HS-5 (cell line): ENCODE measurements at places on chromosomes 16 and 17.

DNA sequence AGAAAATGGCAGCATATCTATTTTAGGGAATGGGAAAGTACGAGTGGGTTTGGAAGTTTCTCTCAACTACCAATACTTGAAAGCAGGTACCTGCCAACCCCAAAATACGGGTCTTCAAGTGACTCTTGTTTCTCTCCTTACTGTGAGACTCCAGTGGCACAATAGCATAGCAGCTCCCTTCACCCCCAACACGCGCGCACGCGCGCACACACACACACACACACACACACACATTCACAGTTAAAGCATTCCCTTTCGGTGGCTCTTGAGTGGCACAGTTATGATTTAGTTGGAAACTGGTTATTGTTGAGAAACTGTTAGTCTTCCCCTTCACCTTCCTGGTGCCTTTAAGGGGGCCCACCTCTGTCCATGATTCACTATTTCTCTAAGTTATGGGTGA, 30.0 kb upstream of the CCL2 start:
- DNase-seq = no peak

DNA sequence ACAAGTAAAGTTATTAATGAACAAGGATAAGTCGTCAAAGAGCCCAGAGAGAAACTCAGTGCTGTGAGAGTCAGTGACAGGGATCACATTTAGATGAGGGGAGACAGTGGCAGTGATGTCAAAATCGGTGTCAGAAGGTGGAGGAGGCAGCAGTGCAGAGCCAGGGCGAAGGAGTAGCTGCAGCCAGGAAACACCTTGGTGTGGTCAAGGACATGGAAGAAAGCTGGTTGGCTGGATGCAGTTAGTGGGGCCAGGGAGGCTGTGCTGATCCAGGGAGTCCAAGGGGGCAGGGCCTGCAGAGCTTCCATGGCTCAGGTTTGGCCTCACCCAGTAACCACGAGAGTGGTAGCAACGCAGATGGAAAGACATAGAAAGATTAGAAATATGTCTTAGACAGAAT, 50.7 kb upstream of the ADORA2B start:
- no peak for DNase-seq

- no peak for DNase-seq
Observed at GRCh38 chr17:2390199-2390836, 10.5 kb downstream of the MNT start.

GRCh38 chr16:17324451-17324850, 146.3 kb downstream of the XYLT1 start:
- DNase-seq = no peak

GRCh38 chr17:39955726-39956225, 7.0 kb upstream of the GSDMA start:
- no peak for DNase-seq

DNA sequence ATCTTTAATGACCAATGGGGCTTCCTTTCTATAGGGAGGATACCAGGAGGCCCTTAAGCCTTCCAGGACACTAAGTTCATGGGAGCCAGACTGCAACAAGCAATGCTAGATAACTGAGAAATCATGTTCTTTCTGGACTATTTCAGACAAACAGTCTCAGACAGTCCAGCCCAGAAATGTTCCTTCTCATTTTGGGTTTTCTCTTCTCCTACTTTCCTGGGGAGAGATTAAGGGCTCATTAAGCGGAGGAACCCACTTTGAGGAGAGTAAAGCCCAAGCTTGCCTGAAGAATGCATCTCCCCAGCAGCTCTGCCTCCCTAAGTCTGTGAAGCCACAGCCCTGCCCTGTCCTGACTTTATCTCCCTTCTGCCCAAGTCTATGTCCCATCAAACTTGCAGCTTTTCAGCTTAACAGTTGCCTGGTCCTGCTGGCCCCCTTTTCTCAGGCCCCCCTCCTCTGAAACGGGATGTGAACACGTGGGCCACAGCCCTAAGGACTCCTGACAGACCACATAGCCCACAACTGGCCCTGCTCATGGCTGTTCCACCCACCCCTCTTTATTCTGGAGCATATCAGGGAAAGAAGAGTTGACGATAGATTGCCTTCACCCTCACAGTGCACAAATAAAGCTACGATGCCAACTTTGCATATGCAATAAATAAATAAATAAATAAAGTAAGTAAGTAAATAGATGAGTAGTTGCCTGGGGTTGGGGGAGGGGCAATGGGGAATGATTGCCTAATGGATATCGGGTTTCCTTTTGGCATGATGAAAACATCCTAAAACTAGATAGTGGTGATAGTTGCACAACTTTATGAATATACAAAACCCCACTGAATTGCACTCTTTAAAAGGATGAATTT, 111.0 kb downstream of the N4BP1 start:
- no peak for DNase-seq

DNA sequence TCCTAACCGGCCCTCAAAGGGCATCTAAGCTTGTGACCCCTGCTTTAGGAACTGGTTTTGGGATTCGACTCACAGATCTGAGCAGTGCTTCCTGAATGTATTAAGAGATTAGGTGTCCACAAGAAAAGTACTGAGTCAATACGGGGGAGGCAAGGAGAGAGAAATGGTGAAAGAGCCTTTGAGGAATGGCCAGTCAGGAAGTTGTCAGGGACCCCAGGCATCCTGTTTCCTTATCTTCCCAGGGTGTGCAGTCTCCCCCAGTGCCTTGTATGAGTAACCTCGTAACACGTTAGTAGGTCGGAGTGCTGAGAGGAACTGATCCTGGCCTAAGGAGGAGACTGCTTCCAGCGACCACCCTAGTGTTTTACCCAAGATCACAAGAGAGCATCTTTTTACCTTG, 16.4 kb upstream of the TMED6 start:
- DNase-seq = no peak

GRCh38 chr16:7382521-7382920, 49.9 kb downstream of the RBFOX1 start:
- no peak for DNase-seq

- DNase-seq = no peak
Observed at GRCh38 chr16:82509691-82510430, 116.9 kb upstream of the CDH13 start.

GRCh38 chr17:59533694-59534093, 31.7 kb upstream of the DHX40 start:
- no peak for DNase-seq

- no peak for DNase-seq
Observed at GRCh38 chr16:88424587-88425235, 28.4 kb upstream of the ZFPM1 start.

DNA sequence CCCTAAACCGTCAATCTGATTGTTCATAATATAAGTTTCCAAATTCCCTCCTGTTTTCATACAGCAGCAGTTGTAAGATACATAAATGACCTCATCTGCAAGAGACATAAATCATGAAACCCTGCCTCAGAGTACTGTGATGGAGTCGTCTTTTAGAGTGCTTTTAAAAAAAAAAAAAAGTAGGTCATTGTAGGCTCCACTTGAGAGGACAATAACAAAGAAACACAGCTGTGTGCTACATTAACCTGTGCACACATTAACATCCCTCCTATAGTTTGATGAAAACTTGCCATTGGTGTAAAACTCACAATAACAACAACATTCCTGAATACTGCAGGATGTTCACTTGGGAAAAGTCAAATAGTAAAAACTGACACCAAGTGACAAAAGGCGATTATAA, 56.5 kb downstream of the XPO6 start:
- no peak for DNase-seq

GRCh38 chr16:26316683-26317464, 625.1 kb downstream of the HS3ST4 start:
- no peak for DNase-seq

- DNase-seq = peak; percentile 96
Observed at GRCh38 chr17:15651583-15652110, 32.1 kb upstream of the FBXW10B start.

DNA sequence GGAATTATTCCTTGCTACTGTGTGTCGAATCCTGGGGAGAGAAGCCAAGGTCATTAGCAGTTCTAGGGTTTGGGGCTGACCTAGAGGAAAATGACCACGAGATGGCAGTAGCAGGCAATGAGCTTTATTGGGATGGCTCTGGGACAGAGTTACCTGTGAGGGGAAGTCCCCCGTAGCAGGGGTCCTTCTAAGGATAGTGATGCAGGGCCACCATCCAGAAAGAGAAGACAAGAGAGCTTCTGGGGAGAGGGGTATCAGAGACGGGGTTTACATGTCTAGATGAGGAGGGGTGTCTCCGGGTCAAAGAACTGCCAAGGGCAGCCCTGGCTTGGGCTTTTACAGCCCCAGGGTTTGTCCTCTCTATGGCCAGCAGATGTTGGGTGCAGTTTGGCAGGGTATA, 6.4 kb upstream of the GGT6 start:
- DNase-seq = peak; percentile 15

- DNase-seq = no peak
Observed at GRCh38 chr17:18960803-18961511, 9.0 kb downstream of the SLC5A10 start.

DNA sequence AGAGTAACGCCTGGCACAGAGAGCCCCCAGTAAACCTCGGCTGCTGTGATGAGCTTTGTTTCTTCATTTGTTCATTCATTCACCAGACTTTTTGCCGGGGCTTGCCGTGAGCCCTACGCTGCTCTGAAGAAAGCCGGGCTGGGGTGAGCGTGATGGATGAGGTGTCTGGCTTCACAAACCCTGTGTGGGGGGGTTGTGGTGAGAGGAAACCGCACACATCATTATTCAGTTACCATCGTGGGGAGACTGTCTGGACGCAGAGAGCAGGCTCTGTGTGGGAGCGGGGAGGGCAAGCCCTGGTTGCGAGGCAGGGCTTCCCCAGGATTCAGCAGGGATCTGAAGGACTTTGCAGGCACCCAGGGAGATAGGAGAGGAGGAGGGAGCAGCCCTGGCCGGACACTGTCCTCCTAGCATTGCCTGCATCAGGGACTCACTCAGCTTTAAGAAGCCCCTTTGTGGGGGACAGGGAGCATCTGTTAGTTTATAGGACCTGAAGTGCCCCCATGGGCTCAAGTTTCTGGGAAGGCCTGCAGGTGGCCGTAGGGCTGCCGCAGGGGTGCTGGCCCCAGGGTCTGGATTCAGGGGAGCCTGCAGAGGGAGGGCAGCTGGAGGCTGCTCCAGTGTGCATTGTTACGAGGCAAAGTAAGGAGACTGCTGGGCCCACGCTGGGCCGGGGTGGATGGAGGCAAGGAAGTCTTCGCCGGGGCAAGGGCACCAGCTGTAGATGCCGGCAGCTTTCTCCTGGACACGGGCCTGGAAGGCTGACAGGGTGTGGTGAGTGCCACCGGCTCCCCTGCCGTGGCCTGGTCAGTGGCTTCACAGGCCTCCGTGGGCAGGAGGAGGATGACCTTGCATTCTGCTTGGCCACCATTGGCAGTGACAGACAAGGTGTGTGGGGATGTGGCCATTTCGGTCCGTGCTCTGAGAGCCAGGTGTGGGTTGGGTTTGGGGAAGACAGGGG, 334.5 kb downstream of the SEC14L1 start:
- no peak for DNase-seq

GRCh38 chr17:63196772-63197335, 230.8 kb downstream of the TANC2 start:
- DNase-seq = no peak

DNA sequence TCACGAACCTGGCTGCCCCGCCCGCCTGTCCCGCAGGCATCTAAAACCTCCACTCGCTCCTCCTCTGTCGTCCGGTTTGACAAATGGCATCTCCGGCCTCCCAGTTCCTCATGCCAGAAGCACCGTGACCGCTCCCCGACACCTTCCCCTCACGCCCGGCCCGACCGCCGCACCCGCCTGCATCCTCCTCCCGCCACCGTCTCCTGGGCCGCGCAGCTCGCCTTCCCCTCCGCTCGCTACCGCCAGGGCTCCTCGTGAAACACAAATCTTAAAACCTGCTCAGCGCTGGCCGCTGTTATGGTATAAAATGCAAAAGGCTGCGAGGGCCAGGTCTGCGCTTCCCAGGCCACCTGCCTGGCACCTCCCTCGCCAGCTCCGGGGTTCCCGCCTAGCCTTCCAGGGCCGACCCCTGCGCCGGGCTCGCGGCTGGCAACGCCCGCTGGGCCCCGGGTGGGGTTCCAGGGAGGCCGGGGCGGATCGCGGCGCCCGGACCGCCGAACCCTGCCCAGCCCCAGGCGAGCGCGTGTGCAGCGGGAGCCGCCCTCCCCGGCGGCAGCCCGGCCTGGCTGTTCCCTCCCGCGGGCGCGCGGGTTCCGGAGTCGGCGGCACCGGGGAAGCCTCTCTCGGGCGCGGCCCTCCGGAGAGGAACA, 488 bp downstream of the SPSB3 start:
- no peak for DNase-seq

DNA sequence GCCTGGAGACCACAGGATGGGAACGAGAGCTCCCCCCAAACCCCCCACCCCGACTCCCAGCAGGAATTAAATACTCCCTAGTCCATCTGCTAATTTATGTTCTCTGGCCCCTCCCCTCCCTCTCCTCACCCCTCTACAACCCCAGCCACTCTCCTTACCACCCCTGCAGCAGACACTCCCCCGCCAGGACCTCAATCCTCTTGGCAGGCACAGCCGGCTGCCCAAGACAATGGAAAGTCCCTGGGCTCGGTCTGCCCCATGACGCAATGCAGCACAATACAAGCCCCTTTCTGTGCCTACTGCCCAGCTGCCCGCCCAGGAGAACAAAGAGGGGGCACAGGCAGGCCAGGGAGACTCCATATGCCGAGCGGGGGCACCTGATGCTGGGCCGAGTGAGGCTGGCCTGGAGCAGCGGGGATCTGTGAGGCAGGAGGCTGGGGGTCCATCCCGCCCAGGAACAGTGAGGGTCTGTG, 30.3 kb upstream of the CDC42EP4 start:
- DNase-seq = no peak

DNA sequence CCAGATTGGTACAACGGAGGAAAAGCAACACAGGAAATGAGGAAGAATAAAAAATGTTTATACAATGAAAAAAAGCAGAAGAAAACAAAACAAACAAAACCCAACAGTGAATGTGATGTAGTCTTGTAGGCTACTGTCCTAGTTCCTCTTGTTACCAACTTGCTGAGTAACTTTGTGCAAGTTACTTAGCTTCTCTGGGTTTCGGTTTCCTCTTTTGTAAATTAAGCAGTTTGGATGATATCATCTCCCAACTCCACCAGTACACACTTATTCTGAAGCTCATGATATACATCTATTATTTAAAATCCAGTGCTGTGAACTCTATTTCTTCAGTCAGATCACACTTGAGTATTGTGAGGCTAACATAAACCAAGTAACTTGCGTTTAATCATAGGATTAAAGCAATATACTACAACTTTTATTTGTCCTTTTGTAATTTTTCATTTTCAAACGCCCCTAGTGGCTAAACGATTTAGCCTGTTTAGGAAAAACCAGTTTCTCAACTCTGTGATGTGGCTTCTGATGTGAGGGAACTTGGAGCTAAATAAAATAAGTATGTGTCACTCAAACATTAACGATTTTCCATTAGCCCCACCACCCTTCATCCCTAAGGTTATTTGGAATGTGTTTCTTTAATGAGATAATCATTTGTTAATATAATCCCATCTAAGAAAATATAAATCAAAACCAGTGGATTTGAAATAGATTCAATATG, 1.4 kb upstream of the UNK start:
- DNase-seq = no peak
